ENCODE measurements at places on chromosomes 6 and 20.
A peak's percentile ranks its signal among the peaks of the same experiment; 100 is the strongest.

DNA sequence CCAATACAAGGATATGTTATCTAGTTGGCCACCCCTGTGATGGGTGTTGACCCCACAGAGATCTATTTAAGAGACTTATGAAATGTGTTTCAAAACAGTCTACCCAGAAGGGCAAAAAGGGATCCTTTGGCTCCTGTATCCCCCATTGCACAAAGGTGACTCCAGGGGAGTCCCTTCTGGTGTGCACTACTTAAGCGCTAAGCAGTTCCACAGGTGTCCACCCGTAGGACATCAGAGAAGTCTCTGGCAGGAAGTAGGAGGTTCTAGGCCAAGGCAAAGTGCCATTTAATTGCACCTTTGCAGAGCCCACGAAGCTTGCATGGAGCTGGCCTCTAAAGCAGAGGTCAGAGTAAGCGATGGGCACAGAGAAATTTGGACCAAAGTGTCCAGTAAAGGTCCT lies 147.7 kb downstream of the MRPL14 start:
- DNase-seq = no peak

GRCh38 chr6:128112494-128112893 lies 211.6 kb upstream of the THEMIS start:
- no peak for DNase-seq

GRCh38 chr6:19892260-19892659 lies 55.1 kb downstream of the ID4 start:
- no peak for DNase-seq

DNA sequence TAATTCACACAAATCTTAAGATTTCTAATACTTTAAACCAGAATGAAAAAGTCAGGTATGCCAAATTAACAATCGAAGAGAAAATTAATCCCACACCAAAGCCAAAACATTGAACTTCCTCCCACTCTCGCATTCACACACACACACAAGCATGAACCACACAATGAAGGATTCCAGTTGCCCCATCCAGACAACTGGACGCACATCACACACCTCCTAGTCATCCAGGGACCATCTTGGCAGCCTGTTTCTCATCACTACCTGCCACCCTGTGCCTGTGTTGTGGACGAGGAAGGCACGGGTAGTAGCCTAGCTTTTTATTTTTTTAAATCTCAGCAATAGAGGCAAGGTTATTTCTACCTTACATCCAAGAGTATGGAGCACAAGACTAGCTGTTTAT lies 15.2 kb downstream of the B4GALT5 start:
- no peak for DNase-seq

GRCh38 chr6:11699576-11699975 lies 79.0 kb downstream of the ADTRP start:
- DNase-seq = no peak

DNA sequence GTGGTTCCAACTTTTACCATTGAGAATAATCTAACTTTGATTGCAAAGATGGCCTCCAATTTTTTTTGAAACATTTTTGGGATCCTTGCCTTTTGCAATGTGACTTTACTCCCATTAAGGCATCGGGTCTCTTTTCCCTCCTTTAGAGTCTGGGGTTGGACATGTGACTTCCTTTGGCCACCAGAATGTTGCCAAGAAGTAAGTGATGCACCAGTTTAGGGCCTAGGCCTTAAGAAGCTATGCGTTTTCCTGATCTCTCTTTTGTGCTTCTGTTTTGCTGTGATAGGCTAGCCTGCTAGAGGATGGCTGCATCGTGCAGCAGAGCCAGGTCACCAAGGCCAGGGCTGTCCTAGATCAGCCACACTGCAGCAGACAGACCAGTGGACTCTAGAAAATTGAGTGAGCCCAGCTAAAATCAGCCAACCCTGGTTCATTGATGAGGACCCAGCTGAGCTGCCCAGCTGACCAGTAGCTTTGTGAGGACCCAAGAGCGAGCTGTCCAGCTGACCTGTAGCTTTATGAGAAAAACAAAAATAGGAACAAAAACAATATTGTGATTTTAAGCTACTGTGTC lies 594.0 kb upstream of the JAG1 start:
- DNase-seq = no peak

DNA sequence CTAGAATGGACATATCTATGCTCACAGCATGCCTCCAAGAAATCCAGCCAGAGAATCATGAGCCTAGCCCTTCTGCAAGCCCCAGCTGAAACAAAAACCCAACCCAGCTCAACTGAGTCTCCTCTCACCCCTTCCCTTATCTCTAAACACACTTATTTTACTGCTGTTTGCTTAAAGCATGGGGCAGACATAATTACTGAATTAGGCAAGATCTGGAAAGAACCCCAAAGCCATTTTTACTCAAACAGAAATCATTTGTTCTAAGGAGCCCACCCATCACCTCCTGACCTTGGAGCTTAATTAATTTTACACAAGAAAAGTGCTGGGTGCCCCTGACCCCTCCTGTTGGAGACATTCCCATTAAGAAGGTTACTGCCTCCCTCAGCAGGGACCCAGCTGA lies 291.6 kb downstream of the MAFB start:
- no peak for DNase-seq

DNA sequence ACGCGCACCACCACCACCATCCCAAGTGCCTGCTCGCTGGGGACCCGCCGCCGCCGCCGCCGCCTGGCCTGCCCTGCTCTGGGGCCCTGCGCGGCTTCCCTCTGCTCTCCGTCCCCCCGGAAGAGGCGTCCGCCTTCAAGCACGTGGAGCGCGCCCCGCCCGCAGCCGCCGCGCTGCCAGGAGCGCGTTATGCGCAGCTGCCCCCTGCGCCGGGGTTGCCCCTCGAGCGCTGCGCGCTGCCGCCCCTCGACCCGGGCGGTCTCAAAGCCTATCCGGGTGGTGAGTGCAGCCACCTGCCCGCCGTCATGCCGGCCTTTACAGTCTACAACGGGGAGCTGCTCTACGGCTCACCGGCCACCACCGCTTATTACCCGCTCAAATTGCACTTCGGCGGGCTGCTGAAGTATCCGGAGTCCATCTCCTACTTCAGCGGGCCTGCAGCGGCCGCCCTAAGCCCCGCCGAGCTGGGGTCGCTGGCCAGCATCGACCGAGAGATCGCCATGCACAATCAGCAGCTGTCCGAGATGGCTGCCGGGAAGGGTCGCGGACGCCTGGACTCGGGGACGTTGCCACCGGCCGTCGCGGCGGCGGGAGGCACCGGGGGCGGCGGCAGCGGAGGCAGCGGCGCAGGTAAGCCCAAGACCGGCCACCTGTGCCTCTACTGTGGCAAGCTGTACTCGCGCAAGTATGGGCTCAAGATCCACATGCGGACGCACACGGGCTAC lies 7.2 kb downstream of the PRDM13 start:
- no peak for DNase-seq

GRCh38 chr6:123053602-123054225 lies 57.7 kb downstream of the CLVS2 start:
- no peak for DNase-seq

DNA sequence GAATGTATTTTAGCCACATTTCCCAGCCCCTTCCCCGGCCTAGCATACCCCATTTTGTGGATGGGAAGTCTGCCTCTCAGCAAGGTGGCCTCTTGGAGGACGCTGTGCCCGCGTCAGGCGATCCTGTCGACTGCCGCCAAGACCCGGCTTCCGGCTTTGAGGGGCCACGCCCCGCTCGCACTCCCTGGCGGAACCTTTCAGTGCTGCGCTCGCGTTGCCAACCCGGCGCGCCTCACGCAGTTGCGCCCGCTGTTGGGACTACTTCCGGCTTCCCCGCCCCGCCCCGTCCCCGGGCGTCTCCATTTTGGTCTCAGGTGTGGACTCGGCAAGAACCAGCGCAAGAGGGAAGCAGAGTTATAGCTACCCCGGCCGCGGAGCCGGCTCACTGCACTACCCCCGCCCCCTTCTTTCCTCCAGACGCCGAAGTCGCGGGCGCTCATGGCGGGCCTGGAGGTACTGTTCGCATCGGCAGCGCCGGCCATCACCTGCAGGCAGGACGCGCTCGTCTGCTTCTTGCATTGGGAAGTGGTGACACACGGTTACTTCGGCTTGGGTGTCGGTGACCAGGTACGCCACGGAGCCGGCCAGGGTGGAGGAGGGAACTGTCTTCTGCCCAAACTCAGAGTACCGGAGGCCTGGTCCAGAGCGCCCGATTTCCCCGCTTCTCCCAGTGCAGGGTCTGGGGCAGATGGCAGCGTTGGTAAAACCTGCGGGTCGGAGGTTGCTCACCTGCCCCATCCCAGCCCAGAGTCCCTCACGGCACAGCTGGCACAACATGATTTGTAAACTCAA lies at the start of gene PSMF1:
PSMF1 (plus strand) TSS at position 267 of the 792 bp plus-strand sequence; CDS start at position 439, 172 bp downstream.
- DNase-seq = peak; percentile 88

- DNase-seq = no peak
Observed at GRCh38 chr20:4925842-4926530, 75.3 kb downstream of the SLC23A2 start.

GRCh38 chr6:121886223-121886830 lies 450.9 kb downstream of the GJA1 start:
- DNase-seq = no peak

GRCh38 chr6:29490055-29490454 lies 2.3 kb upstream of the MAS1L start:
- no peak for DNase-seq

- DNase-seq = no peak
Observed at GRCh38 chr20:59792300-59792699, 141.1 kb downstream of the SYCP2 start.

GRCh38 chr6:136897071-136897470 lies 25.0 kb upstream of the SLC35D3 start:
- no peak for DNase-seq

DNA sequence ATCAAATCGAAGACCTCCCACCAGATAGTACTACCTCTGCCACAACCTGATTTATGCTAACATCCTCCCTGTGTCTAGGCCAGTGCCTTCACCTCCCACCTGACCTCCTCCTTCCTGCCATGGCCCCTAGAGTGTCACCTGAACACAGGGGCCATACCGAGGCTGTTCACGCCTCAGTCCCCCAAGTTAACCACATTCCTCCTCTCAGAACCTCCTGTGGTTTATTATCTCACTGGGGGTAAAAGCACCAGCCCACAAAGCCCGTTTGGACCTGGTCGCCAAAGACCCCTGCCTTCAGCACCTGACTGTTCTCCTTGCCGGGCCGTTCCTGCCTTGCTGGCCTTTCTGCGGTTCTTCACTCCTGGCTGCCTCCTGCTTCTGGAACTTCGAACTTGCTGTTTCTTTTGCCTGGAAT lies 13.7 kb downstream of the MAS1 start:
- no peak for DNase-seq

- DNase-seq = no peak
Observed at GRCh38 chr6:148307405-148307804, 35.2 kb upstream of the SASH1 start.

GRCh38 chr6:142927904-142928303 lies 17.1 kb downstream of the HIVEP2 start:
- no peak for DNase-seq

DNA sequence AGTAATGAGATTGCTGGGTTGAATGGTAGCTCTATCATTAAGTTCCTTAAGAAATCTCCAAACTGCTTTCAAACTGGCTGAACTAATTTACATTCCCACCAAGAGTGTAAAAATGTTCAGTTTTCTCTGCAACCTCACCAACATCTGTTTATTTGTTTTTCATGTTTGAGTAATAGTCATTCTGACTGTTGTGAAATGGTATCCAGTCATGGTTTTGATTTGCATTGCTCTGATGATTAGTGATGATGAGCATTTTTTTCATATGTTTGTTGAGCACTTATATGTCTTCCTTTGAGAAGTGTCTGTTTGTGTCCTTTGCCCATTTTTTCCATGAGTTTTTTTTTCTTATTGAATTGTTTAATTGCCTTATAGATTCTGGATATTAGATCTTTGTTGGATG lies 24.9 kb downstream of the DEFB125 start:
- DNase-seq = no peak

DNA sequence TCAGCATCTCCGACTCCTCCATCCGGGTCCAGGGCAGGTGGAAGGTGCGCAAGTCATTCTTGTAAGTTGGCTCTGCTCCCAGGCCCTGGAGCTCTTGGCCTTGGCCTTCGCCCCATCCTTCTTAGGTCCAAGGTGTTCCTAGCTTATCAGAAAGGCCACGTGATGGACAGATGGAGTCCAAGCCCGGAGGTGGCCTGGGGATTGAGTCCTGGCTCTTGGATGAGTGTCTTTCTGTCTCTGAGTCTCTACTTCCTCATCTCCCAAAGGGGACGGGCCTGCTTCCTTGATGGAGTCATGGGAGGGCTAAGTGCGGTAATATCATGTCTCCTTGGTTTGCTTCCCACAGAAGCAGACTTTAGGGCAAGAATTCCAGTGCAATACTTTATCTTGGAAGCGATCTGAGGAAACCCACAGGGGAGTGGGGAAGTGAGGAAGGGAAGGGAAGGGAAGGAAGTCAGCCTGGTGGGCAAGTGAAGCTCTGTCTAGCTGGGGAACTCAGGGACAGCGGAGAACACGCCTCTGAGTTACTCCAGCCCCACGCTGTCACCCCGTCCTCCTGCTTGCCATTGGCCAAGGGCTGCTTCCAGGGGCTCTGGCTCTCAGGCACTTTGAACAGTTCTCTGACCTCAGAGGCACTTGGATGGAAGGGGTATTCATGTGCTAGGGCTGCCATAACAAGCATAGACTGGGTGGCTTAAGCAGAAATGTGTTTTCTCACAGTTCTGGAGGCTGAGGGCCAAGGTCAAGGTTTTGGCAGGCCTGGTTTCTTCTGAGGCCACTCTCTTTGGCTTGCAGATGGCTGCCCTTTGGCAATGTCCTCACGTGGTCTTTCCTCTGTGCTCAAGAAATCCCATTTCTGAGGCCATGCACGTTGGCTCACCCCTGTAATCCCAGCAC lies 4.8 kb downstream of the LBP start:
- DNase-seq = no peak

GRCh38 chr6:30840935-30841643 lies 43.2 kb upstream of the DDR1 start:
- DNase-seq = no peak

- DNase-seq = no peak
Observed at GRCh38 chr20:48051794-48052474, 266.7 kb upstream of the SULF2 start.

- DNase-seq = no peak
Observed at GRCh38 chr6:5098501-5099270, 13.5 kb downstream of the PPP1R3G start.

DNA sequence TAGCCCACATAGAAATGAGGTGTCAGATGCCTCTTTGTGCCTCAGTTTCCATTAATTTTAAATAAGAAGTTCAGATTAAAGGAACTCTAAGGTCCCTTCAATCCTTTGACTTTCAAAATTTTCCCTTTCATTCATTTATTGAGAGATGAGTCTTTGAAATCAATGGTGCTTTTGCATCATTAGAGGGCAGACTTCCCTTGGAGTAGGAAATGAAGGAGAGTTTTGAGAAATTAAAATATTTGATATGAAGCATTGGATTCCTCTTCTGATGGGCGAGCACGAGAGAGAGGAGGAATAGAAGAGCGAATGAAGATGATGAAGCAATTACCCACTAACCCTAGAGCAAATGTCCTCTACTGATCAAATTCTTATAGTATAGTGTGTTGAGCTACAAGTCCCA lies 105.7 kb downstream of the EDN1 start:
- no peak for DNase-seq

- no peak for DNase-seq
Observed at GRCh38 chr6:37560737-37561103, 61.0 kb upstream of the CCDC167 start.

GRCh38 chr6:35719830-35720733 lies 16.8 kb upstream of the ARMC12 start:
- DNase-seq = no peak
